ENCODE measurements at places on chromosomes 2 and 18.

GRCh38 chr2:99984799-99985515 lies 157.4 kb downstream of the AFF3 start:
- DNase-seq: no peak

GRCh38 chr2:59250307-59250677 lies 1009.2 kb upstream of the FANCL start:
- no peak for DNase-seq

GRCh38 chr18:76491473-76491775 lies 3.6 kb downstream of the ZNF516 start:
- peak; percentile 84 for DNase-seq

DNA sequence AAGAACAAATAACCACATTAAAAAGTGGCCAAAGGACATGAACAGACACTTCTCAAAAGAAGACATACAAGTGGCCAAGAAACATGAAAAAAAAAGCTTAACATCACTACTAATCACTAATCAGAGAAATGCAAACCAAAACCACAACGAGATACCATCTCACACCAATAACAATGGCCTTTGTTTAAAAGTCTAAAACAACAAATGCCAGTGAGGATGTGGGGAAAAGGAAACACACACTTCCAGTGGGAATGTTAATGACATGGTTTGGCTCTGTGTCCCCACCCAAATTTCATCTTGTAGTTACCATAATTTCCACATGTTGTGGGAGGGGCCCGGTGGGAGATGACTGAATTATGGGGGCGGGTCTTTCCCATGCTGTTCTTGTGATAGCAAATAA lies 147.1 kb downstream of the GALNT1 start:
- no peak for DNase-seq

- no peak for DNase-seq
These were observed 10.7 kb downstream of the RMP24 start for GRCh38 chr18:35983147-35983546.

- DNase-seq: no peak
These were observed 194.3 kb downstream of the RTP5 start for GRCh38 chr2:242063850-242064249.
